ENCODE measurements at places on chromosomes 5 and 9. TPM values are rescaled to one million over a fixed set of nuclear protein-coding genes. Genes with fewer than 3 reads are reported as not detected.

GRCh38 chr9:100601216-100601615 is 23.3 kb downstream of the CAVIN4 start:
- H3K4me3 ChIP-seq: no peak overlapping the region
- H3K27me3 ChIP-seq: no peaks in the 10 kb centered on the region
- no peaks in the 10 kb centered on the region for H3K4me1 ChIP-seq

- peaks cover 41% of the 10 kb centered on the region for H3K4me1 ChIP-seq
- H3K27ac ChIP-seq: no peak overlapping the region
- no peak for DNase-seq
- H3K36me3 ChIP-seq: no peaks in the 10 kb centered on the region
- H3K27me3 ChIP-seq: no peaks in the 10 kb centered on the region
- no peak overlapping the region for H3K4me3 ChIP-seq
These were observed 99.3 kb downstream of the GDNF start for GRCh38 chr5:37740331-37741066.

- no peaks in the 10 kb centered on the region for H3K4me1 ChIP-seq
- H3K27ac ChIP-seq: no peak overlapping the region
- no peak overlapping the region for H3K4me3 ChIP-seq
- no peaks in the 10 kb centered on the region for H3K36me3 ChIP-seq
- H3K27me3 ChIP-seq: no peaks in the 10 kb centered on the region
These were observed 175.7 kb downstream of the MELK start for GRCh38 chr9:36748322-36748899.

- DNase-seq: no peak
- H3K27me3 ChIP-seq: no peaks in the 10 kb centered on the region
- H3K27ac ChIP-seq: no peak overlapping the region
- H3K36me3 ChIP-seq: no peaks in the 10 kb centered on the region
These were observed 7.9 kb downstream of the PTPRD start for GRCh38 chr9:10604927-10605326.

- no peaks in the 10 kb centered on the region for H3K27me3 ChIP-seq
- H3K4me3 ChIP-seq: no peak overlapping the region
- H3K4me1 ChIP-seq: no peaks in the 10 kb centered on the region
- H3K36me3 ChIP-seq: no peaks in the 10 kb centered on the region
- no peak for DNase-seq
These were observed 8.5 kb downstream of the BAAT start for GRCh38 chr9:101376111-101376848.

DNA sequence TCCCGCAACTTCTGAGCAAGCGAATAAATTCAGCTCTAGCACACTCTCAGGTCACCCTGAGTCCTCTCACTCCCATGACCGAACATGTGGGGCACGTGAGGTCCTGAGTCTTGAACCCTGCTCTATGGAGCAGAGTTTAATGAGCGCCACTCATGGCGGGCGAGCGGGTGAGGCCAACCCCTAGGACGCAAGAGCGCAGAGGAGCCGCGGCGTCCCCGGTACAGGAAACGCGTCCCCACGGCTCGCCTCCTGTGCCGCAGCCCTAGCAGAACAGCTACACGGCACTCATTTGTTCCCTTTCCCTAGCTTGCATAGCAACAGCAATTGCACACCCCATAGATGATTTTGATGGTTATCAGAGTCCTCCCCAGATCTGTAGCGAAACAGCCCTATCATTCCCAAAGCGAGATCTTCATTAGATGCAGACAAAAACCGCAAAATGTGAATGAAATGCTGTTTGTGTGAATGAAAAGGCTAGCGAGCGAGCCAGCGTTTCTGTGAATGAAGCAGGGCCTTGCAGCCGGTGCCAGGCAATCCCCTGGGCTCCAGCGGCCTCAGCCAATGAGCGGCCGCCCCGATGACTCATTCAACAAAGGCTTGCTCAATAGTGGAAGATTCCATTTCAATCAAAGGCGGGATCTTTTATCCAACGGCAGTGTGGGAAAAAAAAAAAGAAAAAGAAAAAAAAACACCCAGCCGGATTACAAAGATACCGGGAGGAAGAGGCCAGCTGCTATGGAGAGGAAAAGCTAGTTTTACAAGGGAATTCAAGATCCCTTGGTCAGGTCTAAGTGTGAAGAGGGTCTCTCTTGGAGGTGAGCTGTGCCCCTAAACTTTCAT is 1.5 kb upstream of the SHC3 start:
- H3K4me3 ChIP-seq: peak overlapping the region; percentile 66
- H3K36me3 ChIP-seq: no peaks in the 10 kb centered on the region

- no peaks in the 10 kb centered on the region for H3K27me3 ChIP-seq
- peaks cover 9% of the 10 kb centered on the region for H3K4me1 ChIP-seq
- H3K27ac ChIP-seq: no peak overlapping the region
- no peak for DNase-seq
These were observed 55.1 kb upstream of the NR5A1 start for GRCh38 chr9:124562328-124562727.

- peak; percentile 59 for DNase-seq
- no peak overlapping the region for H3K4me3 ChIP-seq
- no peaks in the 10 kb centered on the region for H3K27me3 ChIP-seq
These were observed 94.0 kb downstream of the ACTL7B start for GRCh38 chr9:108761655-108762347.

GRCh38 chr5:31377274-31377946 is 154.5 kb downstream of the DROSHA start:
- DNase-seq: no peak
- H3K36me3 ChIP-seq: no peaks in the 10 kb centered on the region
- H3K4me3 ChIP-seq: no peak overlapping the region
- H3K27me3 ChIP-seq: no peaks in the 10 kb centered on the region
- H3K27ac ChIP-seq: no peak overlapping the region
- H3K4me1 ChIP-seq: no peaks in the 10 kb centered on the region

DNA sequence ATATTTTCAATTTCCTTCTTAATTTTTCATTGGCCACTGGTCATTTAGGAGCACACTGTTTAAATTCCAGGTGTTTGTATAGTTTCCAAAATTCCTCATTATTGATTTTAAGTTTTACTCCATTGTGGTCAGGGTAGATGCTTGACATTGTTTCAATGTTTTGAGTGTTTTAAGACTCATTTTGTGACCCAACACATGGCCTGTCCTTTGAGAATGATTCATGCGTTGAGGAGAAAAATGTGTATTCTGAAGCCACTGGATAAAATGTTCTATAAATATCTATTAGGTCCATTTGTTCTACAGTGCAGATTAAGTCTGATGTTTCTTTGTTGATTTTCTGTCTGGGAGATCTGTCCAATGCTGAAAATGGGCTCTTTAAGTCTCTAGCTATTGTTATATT is 24.4 kb upstream of the FNIP1 start:
- H3K4me1 ChIP-seq: no peaks in the 10 kb centered on the region
- no peaks in the 10 kb centered on the region for H3K36me3 ChIP-seq
- H3K27ac ChIP-seq: no peak overlapping the region

DNA sequence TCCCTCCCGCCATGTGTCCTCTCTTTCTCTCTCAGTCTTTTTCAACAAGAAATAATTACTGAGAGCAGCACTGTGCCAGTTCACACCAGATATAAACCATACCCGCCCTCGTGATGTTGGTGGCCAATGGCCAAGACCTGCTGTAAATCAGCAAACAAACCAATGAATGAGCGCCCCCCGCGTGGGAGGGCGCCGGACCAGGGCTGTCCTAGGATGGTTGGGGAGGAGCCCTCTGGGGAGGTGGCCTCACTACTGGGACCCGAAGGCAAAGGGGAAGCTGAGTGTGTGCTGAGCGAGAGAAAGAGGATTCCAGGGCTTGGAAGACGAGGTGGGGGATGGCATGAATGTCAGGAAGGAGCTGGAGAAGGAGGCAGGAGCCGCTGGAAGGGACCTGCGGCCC is 51.2 kb upstream of the BARHL1 start:
- no peak for DNase-seq
- no peaks in the 10 kb centered on the region for H3K27me3 ChIP-seq
- no peak overlapping the region for H3K4me3 ChIP-seq
- no peak overlapping the region for H3K27ac ChIP-seq

DNA sequence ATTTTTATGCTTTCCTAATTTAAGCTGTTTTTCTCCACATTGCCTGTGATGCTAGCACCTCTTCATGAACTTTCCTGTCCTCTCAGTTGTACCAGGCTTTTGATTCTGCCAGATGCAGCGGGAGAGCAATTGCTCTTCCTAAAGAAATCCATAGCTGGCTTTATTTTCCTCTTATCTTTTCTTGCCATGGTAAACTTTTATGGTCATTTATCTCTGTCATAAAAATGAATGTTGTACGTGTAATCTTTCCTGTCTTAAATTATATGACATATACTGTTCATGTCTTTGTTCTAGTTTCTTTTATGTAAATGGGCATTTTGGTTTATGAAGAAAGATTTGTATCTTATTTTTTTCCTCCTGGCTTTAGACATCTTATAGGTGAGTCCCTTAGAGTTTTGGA is 127.5 kb downstream of the SH3GL2 start:
- H3K36me3 ChIP-seq: no peaks in the 10 kb centered on the region
- no peaks in the 10 kb centered on the region for H3K4me1 ChIP-seq
- DNase-seq: no peak
- H3K4me3 ChIP-seq: no peak overlapping the region
- no peaks in the 10 kb centered on the region for H3K27me3 ChIP-seq
- H3K27ac ChIP-seq: no peak overlapping the region

GRCh38 chr9:128523199-128523925 is 18.8 kb downstream of the GLE1 start:
- H3K27me3 ChIP-seq: no peaks in the 10 kb centered on the region
- DNase-seq: no peak
- H3K27ac ChIP-seq: no peak overlapping the region
- no peaks in the 10 kb centered on the region for H3K4me1 ChIP-seq

DNA sequence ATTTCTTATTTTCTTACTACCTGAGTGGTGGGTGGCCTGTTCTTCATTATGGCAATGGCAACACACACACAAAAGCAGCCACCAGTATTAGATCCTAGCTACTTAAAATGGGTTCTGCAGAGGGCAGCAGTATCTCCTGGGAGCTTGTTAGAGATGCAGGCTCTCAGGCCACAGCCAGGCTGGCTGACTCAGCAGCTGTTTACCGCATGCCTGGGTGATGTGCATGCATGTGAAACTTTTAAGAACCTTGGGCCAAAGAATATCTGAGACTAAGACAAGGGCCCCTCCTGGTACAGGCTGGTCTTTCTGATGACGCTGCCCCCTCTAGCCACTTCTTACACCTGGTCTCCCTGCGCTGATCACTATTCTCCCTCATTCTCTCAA is 399.0 kb downstream of the MED10 start:
- no peak for DNase-seq
- H3K36me3 ChIP-seq: no peaks in the 10 kb centered on the region
- no peak overlapping the region for H3K27ac ChIP-seq
- no peak overlapping the region for H3K4me3 ChIP-seq

DNA sequence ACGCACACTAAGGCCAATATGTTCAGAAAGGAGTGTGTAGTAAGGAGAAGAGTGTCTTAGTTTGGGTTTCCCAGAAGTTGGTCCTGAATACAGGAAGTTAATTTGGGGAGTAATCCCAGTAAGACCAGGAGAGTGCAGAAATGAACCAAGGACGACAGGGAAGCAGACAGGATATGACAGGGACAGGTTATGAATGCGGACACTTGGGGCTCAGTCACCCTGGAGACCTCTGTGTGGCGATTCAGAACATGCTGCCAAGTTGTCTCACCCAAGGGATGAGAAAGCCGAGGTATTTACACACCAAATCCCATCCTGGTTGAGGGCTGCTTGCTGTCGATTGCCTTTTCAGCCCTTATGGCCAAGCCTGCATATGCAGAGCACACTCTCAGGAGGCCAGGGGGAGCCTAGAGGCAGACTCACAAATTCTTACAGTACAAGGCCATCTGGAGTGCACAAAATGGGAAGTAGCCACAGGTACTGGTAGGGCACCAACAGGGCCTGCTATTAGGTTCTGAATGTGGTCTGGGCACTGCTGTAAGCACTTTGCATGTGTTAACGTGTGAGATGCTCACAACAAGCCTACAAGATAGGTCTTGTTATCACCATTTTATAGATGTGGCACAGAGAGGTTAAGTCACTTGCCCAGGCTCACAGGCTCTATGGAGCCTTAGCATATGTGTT is 233.1 kb upstream of the ANKRD55 start:
- no peaks in the 10 kb centered on the region for H3K27me3 ChIP-seq
- no peak overlapping the region for H3K4me3 ChIP-seq

PDCD1LG2 gene
- 0.76 TPM for total RNA-seq

BHMT2 gene
- 6.9 TPM for total RNA-seq

IFNA13 gene
- not detected for total RNA-seq
